ENCODE measurements at places on chromosomes 5 and 9. TPM values are rescaled to one million over a fixed set of nuclear protein-coding genes. Genes with fewer than 3 reads are reported as not detected.

The TBC1D13 gene
- total RNA-seq = 19.2 TPM

The TAF11L5 gene
- not detected for total RNA-seq

The SPATA31A3 gene
- not detected for total RNA-seq

The PCDHA8 gene
- total RNA-seq = not detected

The CFAP90 gene
- total RNA-seq = not detected

- H3K36me3 ChIP-seq = no peaks in the 10 kb centered on the region
- H3K27me3 ChIP-seq = no peaks in the 10 kb centered on the region
- no peak overlapping the region for H3K27ac ChIP-seq
- no peak for DNase-seq
Observed at GRCh38 chr5:108801301-108801700, 53.6 kb downstream of the FER start.

- H3K4me3 ChIP-seq = no peak overlapping the region
- no peak for DNase-seq
- no peaks in the 10 kb centered on the region for H3K4me1 ChIP-seq
Observed at GRCh38 chr5:104128348-104128747, 565.8 kb upstream of the NUDT12 start.

DNA sequence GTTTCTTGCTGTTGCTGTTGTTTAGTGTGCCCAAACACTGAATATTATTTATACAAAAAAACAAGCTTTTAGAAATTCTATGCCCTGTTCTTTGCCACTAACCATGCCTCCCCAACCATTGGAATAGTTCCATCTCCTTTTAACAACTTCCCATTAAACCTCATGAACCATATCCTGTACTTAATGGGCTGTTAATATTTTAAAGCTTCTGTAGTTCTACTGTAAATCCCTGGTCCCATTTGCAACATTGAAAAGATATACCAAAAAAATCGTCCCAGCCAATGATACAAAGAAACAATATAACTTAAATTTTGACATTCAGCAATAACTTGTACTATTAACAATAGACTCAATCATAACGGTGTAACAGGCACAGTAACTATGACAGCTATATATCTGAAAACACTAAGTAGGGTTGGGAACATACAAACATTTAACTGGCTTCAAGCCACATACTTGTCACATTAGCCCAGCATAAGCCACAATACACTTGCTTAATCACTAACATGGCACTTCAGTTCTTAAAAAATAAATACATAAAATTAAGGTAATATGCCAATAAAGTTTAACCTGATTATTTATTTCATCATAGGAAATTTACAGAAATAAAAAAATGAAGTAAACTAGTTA lies 86.1 kb downstream of the ADAMTS6 start:
- H3K27ac ChIP-seq = no peak overlapping the region
- H3K27me3 ChIP-seq = no peaks in the 10 kb centered on the region
- no peak overlapping the region for H3K4me3 ChIP-seq
- H3K4me1 ChIP-seq = no peaks in the 10 kb centered on the region
- no peak for DNase-seq

DNA sequence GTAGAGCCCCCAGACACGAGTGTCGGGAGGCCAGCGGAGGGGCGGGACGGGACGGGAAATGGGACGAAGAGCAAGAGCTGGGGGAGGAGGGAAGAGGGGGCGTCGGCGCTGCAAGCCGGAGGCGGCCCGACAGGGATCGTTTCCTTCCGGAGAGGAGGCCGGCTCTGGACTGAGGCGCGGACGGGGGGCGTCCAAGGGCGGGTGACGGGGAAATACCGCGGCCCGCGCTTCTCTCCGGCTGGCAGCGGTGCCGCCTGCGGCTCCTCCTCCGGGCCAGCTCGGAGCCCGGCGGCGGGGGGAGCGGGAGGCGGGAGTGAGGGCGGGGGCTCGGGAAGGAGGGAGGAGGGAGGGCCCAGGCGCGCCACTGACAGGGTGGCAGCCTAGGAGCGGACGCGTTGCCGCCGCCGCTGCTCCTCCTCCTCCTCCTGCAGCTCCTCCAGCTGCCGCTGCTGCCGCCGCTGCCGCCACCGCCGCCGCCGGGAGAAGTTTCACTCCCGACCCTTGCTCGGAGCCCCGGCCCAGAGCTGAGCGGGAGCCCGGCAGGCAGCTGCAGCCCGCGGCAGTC lies at the start of gene CHSY3:
Gene CHSY3, plus strand, starts transcription at position 364 of the 565 bp plus-strand sequence.
- H3K27ac ChIP-seq = no peak within 1 kb of the TSS
- peak within 1 kb of the TSS; percentile 80 for H3K4me3 ChIP-seq
- peaks cover 49% of the 10 kb centered on the region for H3K27me3 ChIP-seq
- no peaks in the 10 kb centered on the region for H3K36me3 ChIP-seq
- peaks cover 13% of the 10 kb centered on the region for H3K4me1 ChIP-seq

GRCh38 chr5:156121882-156122281 lies 205.1 kb upstream of the SGCD start:
- no peak overlapping the region for H3K27ac ChIP-seq
- no peak for DNase-seq
- no peaks in the 10 kb centered on the region for H3K4me1 ChIP-seq
- no peaks in the 10 kb centered on the region for H3K36me3 ChIP-seq

GRCh38 chr9:92711844-92712243 lies 41.9 kb upstream of the IPPK start:
- no peaks in the 10 kb centered on the region for H3K27me3 ChIP-seq
- H3K36me3 ChIP-seq = peaks cover 30% of the 10 kb centered on the region
- H3K4me1 ChIP-seq = peaks cover 27% of the 10 kb centered on the region
- peak; percentile 72 for DNase-seq
- peak overlapping the region; percentile 91 for H3K27ac ChIP-seq
- H3K4me3 ChIP-seq = peak overlapping the region; percentile 80

DNA sequence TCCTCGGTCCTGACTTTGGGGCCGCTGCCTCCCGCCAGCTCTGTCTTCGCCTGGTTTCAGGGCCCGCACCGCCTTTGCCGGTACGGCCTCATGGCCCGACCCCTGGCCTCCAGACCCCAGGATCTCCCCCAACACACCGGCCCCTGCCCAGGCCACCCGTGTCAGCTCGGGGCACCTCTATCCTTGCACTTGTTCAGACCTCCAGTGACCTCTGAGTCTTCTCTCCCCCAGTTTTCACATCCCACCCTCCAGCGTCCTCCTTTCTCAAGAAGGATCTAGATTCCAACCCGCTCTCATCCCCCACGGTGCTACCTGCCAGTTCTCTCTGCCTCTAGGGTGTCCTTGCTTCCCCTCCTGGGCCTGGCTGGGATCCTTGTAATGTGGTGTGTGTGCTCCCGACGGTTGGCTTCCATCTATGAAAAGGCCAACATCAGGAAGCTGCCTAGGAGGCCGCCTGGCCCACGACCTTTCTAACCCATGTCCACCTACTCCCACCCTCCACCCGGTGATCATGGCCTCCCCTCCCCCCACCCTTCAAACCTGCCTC lies 61.1 kb downstream of the SPATA31C2 start:
- peak overlapping the region; percentile 81 for H3K4me3 ChIP-seq
- no peak for DNase-seq
- H3K4me1 ChIP-seq = peaks cover 13% of the 10 kb centered on the region
- H3K27ac ChIP-seq = no peak overlapping the region

GRCh38 chr9:128108269-128109049 lies 19.1 kb downstream of the PTGES2 start:
- no peak for DNase-seq
- H3K27me3 ChIP-seq = no peaks in the 10 kb centered on the region
- H3K36me3 ChIP-seq = peaks cover 33% of the 10 kb centered on the region

DNA sequence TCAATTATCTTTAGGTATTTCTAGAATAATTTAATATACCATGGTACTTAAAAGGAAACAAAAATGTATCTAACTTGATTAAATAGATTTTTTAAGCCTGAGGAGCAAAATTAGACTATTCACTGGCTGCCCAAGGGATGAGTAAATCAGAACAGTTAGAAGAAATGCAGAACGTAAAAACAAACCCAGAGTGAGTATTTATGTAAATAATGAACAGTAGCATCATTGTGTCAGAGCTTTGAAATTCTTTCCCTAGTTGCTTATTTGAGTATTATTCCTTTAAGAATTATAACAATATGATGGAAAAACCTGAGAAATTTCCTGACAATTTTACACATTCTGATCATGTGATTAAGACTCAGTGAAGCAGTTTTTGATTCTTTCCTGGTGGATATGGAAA lies 200.9 kb downstream of the GDNF start:
- H3K4me3 ChIP-seq = no peak overlapping the region
- DNase-seq = no peak
- no peak overlapping the region for H3K27ac ChIP-seq

DNA sequence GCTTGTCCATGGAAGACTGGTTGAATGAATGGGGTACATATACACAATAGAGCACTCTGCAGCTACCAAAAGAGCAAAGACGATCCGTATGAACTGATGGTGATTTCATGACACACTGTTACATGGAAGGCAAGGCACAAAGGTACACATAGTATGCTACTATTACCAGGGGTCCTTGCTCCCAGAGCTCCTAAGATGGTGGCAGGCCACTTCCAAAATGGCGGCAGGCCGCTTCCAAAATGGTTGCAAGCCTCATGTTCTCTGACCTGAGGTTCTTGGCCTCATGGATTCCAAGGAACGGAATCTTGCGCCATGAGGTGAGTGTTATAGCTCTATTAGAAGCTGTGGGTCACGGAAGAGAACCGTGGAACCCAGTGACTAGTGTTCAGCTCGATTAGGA lies 147.5 kb downstream of the RFK start:
- H3K4me1 ChIP-seq = no peaks in the 10 kb centered on the region
- no peaks in the 10 kb centered on the region for H3K27me3 ChIP-seq
- no peak overlapping the region for H3K4me3 ChIP-seq
- no peak overlapping the region for H3K27ac ChIP-seq
- no peaks in the 10 kb centered on the region for H3K36me3 ChIP-seq

GRCh38 chr5:158468444-158468843 lies 609.5 kb upstream of the CLINT1 start:
- H3K4me1 ChIP-seq = peaks cover 2% of the 10 kb centered on the region
- H3K4me3 ChIP-seq = no peak overlapping the region
- H3K36me3 ChIP-seq = no peaks in the 10 kb centered on the region
- no peaks in the 10 kb centered on the region for H3K27me3 ChIP-seq
- H3K27ac ChIP-seq = no peak overlapping the region

DNA sequence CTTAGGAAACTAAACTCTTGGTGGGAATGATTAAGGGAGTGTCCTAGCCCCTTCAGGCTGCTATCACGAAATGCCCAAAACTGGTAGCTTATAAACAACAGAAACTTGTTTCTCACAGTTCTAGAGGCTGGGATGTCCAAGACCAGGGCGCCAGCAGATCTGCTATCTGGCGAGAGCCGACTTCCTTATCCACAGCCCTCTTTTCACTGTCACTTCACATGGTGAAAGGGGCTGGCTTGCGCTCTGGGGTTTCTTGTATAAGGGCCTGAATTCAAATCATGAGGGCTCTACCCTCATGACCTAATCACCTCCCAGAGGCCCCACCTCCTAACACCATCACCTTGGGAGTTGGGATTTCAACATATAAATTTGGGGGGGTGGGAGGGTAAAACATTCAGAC lies 49.1 kb downstream of the IPPK start:
- peaks cover 24% of the 10 kb centered on the region for H3K36me3 ChIP-seq
- H3K4me3 ChIP-seq = no peak overlapping the region
